Activated CD4-positive, alpha-beta T cell treated with anti-CD3 and anti-CD28 coated beads, Interleukin-2, amount 50 U/mL, for 4 hours (primary cell): ENCODE measurements at places on chromosomes 5 and 9.

- DNase-seq, result no peak
Measured at GRCh38 chr5:2740876-2741555, 10.5 kb downstream of the IRX2 start.

DNA sequence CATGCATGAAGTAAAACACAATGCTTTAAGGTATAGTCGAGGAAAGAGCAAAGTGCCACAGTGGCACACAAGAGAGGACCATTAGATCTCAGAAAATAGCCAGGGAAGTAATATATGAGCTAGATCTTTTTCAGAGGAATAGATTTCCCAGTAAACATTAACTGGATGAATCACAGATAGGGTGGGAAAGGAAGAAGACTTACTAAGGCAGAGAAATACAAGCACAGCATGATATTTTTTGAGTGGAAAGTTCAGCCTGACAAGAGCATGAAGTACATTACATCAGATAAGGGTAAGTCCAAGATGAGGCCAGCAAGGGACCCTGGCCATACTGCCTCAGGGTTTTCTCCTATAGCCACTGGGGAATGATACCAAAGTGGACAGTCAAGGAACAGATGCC is 804.6 kb upstream of the DMAC1 start:
- DNase-seq, result no peak

DNA sequence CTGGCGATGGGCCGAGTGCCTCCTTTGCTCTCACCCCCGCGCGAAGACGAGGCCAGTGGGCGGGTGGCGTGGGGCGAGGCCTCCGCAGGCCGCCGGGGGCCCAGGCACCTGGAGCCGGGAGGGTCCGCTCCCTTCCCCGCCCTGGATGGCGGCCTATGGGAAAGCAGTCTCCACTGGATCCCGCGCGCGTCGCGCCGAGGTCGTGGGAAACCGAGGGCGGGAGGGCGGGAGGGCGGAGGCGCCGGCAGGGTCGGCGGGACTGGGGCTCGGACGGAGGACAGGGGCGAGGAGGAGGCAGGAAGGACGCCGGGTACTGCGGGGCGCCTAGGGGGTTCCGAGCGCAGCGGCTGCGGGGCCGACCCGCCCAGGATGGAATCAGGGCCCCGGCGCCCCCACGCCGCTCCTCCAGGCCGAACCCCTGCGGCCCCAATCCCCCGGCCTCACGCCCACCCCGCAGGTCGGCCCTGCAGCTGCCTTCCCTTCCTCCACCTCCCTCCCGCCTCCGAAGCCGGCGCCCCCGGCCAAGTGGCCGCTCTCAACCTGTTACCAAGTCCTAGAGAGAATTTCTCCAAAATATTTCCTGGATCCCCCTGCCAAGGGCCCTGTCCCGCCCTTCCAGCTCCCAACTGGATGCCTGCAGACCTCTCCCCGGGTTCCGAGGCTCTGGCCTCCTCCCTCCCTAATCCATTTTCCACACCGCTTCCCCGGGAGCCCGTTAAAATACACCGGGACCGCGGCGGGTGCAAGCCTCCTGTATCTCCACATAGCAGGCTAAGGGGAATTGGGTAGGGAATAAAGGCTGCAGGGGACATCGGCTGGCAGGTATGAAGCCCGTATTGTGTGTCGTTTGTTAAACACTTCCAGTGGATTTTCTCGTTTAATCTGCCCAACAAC is 146.3 kb downstream of the ERCC6L2 start:
- DNase-seq, result no peak

DNA sequence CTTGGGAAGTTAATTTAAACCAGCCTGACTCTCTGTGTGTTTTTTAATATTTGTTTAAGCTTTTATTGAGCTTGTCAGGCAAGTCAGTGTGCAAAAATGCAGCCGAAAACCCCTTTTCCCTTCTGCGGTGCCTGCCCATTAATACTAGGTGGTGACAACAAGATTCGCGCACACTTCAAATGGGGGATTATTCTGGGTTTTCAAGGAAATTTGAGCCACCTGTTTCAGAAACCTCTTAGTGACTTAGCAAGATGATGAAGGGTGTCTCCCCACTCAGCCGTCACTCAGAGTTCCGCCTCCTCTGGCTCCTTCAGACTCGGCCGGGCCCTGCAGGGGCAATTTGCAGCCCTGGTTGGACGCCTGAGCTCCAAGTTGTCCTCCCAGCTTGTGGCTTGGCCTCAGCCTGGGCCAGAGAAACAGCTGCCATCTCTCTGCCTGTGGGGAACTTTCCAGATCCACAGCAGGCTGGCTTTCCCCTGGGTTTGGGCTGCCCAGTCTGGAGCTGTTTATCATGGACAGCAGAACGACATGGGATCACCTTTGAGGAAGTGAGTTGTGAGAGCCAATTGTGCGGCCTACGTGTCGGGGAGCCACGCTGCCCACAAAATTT is 75.9 kb downstream of the SPRY4 start:
- DNase-seq, result no peak

GRCh38 chr5:89342106-89342876 is 459.3 kb upstream of the MEF2C start:
- no peak for DNase-seq

GRCh38 chr9:95383845-95384244 is 66.3 kb upstream of the FANCC start:
- no peak for DNase-seq

DNA sequence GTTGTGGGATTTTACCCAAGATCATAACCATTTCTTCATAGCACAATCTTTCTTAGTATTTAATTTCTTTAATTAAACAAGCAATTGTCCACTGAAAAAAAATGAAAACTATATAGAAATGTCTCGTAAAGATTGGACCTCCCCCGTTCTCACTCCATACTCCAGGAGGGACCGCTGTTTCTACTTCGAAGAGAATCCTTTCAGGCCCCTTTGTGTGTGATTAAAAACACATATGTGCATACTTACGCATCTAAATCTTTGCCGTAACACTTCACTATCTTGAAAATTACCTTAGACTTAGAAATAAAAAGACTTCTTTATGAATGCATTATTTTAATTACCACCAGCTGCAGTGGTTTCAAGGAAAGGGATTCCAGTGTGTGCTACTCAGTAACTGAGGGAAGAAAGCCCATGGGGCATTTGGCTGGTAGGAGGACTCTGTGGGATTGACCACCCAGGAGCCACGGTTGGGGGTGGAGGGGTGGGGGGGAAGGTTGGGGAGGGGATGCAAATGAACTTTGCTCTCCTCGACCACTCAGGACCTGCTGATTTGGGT is 209.1 kb downstream of the FAM114A2 start:
- no peak for DNase-seq

- no peak for DNase-seq
Measured at GRCh38 chr5:127705120-127705892, 2.1 kb downstream of the CCDC192 start.

DNA sequence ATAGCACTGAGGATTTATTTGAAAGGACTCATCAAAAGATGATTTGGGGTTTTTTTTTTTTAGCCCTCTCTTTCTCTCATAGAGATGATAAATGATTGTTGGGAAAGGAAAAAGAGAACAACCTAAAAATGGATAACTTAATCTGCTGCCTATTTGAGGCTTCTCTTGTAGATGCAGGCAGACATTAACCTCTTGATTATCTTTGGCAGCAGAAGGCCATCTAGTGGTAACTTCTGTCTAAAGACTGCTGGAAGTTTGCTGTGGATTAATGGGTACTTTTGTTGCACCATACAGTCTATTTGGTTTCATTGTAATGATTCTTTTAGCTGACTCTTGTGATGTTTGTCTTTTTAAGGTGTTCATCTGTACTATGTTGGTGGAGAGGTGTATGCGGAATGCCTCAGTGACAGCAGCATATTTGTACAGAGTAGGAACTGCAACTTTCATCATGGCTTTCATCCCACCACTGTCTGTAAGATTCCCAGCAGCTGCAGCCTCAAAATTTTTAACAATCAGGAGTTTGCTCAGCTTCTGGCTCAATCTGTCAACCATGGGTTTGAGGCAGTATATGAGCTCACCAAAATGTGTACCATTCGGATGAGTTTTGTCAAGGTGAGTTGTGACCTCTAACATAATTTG is 18.8 kb downstream of the SMIM32 start:
- DNase-seq, result no peak

- no peak for DNase-seq
Measured at GRCh38 chr5:22988937-22989336, 135.8 kb upstream of the CDH12 start.

DNA sequence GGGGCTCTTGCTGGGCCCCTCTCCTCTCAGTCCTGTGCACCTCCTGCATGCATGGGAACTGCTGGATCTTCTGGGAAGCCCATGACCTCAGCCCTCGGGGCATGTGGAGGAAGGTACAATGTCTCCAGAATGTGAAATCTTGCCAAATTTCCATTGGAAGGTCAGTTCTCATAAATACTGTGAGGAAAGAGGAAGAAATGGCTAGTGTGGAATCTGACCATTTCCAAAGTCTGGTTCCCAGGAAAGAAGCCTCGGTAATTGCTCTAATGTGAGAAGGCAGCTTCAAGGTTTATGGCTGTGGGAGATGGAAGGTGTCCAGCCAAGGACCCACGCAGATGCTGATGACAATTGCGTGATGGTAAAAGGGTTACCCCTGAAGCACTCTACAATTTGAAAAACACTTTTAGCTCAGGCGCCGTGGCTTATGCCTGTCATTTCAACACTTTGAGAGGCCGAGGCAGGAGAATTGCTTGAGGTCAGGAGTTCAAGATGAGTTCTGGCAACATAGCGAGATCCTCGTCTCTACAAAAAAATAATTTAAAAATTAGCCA is 8.1 kb upstream of the IL17B start:
- no peak for DNase-seq

- no peak for DNase-seq
Measured at GRCh38 chr5:69033690-69034089, 60.1 kb upstream of the SLC30A5 start.

- DNase-seq, result no peak
Measured at GRCh38 chr9:2608276-2608675, 13.3 kb upstream of the VLDLR start.

DNA sequence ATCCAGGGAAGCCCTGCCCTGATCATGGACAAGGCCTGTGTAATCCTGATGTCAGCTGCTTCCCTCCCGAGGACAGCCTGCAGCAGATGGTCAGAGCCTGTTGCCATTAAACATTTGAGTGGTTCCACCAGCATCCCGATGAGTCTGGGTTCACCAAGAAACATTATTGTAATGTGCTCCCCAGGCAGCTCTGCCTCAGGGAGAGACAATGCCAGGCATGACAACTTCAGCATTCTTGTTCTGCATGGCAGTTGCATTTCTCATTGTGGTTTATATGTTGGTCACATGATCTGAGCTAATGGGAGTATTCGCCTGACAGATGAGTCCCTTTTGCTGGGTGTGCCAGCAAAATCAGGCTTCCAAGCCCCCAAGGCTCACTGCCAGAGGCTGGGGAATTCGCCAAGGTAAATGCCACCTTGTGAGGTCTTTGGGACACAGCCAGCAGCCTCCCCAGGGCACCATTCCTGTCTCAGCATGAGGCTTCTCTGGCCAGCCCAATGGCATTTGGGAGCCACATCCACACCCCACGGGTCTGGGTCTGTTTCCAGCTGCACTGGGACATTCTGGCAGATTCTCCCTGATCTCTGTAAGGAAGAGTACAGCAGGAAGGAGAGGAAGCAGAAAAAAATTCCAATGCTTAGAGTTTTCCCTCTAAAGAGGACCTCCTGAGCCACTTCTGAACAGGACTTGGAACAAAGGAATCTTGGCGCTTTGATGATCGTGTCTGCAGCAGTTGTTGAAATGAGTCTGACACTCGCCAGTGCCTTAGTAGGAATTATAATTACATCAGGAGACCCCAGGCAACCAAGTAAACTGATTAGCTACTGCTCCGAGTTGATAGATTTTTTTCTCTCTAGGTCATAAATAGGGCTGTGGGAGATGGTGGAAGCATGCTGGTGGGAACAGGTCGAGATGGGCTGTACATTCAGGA is 18.7 kb downstream of the KCNIP1 start:
- no peak for DNase-seq

DNA sequence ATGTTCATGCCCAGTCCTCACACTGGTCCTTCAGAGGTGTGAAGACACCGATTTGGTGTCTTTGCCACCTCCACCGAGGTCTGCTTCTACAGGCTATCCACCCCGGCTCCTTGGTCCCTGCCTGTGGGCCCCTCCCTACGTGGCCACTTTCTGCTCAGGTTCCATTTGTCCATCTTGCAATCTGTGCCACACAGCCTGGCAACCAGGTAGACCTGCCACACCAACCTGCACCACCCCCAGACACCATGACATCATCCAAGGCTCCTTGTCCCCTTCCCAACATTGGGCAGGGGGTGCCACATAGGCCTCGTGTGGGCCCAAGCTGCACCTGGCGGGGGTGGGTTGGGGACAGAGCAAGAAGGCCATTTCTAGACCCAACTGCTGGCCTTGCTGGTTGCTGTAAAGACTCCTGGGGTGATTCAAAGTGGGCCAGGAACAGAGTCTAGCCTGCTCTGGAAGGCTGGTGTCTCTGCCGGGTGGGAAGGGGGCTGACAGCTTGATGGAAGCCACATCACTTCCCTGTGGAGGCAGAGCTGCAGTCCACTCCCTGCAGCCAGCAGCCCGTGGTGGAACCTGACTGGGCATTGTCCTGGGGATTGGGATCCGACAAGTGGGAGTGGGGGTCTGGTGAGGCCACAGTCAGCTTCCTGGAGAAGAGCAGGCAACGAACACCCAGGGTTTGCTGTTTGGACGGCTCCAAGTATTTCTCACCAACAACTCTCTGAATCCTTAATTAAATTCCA is 65.8 kb upstream of the SLC25A51 start:
- DNase-seq, result no peak

DNA sequence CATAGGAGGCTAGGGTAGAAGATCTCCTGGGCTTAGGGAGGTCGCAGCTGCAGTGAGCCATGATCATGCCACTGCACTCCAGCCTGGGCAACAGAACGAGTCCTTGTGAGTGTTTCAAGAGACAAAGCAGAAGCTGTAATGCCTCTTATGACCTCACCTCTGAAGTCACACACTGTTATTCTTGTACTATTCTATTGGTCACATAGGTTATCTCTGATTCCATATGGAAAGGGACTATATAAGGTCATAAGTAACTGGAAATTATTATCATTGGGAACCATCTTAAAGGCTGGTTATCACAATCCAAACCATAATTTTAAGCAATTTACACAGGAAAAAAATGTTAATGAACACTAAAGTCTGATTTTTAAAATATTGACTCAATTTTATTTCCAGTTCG is 17.9 kb upstream of the AFF4 start:
- no peak for DNase-seq

GRCh38 chr5:139634541-139634940 is 13.6 kb upstream of the CXXC5 start:
- no peak for DNase-seq

DNA sequence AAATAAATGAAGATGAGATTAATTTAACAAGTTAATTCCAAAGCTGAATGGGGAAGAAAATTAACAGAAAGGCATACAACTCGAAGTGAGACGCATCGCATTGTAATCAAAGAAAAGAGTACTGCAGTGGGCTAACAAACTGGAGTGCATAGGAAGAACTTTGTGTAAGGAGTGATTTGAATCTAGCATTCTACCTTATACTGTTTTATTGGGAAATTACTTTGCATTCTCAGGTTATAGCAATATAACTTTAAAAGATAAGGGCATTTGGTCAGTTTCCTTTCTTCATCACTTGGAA is 124.5 kb upstream of the TLE4 start:
- no peak for DNase-seq

- DNase-seq, result no peak
Measured at GRCh38 chr9:13023498-13023897, 248.7 kb downstream of the LURAP1L start.

- DNase-seq, result no peak
Measured at GRCh38 chr9:74132986-74133385, 364.1 kb upstream of the RORB start.
